ENCODE measurements at places on chromosomes 7 and 10.

GRCh38 chr7:11168650-11169170, 195.0 kb downstream of the PHF14 start:
- no peak for DNase-seq

- no peak for DNase-seq
Observed at GRCh38 chr7:1045069-1046063, 1.0 kb downstream of the GPR146 start.

GRCh38 chr7:44960011-44960580, 18.7 kb downstream of the MYO1G start:
- DNase-seq, result peak; percentile 23

GRCh38 chr10:63603709-63604445, 82.7 kb downstream of the REEP3 start:
- peak; percentile 35 for DNase-seq

DNA sequence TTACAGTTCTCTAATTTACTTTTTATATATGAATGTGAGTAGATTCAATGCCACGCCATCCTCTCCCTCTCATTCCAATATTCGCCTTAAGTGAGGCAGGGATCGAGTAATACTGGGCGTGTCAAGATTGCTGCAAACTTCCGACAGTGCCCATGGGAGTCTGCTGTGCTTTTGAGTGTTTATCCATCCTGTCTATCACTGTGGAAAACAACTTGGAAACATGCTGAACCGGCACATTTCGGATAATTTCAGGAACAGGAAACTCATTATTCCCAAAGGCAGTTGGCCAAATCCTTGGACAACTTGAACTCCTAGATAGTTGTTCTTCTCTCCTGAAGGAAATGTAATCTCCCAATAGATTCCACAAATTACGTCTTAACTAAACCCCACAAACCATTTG, 28.5 kb downstream of the PIP4K2A start:
- no peak for DNase-seq

GRCh38 chr10:31359979-31360378, 41.0 kb downstream of the ZEB1 start:
- no peak for DNase-seq

DNA sequence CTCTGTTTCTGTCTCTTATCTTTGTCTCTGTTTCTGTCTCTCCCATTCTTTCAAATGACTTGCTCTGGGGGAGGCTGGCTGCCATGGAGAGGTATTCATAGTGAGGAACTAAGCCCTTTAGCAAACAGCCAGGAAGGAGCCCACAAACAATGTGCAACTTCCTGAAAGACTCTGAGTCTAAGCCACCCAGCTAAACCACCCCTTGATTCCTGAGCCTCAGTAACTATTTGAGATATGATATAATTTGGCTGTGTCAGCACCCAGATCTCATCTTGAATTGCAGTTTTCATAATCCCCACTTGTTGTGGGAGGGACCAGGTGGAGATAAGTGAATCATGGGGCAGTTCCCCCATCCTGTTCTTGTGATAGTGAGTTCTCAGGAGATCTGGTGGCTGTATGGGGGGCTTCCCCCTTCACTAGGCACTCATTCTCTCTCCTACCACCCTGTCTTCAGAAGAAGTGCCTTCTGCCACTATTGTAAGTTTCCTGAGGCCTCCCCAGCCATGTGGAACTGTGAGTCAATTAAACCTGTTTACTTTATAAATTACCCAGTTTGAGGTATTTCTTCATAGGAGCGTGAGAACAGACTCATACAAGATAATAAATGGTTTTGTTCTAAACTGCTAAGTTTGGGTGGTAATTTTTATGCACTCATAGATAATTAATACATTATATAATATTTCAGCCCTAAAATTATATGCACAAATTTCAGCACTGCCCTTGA, 121.2 kb upstream of the FOXP2 start:
- no peak for DNase-seq

GRCh38 chr10:51257511-51258248, 183.4 kb downstream of the PRKG1 start:
- no peak for DNase-seq

DNA sequence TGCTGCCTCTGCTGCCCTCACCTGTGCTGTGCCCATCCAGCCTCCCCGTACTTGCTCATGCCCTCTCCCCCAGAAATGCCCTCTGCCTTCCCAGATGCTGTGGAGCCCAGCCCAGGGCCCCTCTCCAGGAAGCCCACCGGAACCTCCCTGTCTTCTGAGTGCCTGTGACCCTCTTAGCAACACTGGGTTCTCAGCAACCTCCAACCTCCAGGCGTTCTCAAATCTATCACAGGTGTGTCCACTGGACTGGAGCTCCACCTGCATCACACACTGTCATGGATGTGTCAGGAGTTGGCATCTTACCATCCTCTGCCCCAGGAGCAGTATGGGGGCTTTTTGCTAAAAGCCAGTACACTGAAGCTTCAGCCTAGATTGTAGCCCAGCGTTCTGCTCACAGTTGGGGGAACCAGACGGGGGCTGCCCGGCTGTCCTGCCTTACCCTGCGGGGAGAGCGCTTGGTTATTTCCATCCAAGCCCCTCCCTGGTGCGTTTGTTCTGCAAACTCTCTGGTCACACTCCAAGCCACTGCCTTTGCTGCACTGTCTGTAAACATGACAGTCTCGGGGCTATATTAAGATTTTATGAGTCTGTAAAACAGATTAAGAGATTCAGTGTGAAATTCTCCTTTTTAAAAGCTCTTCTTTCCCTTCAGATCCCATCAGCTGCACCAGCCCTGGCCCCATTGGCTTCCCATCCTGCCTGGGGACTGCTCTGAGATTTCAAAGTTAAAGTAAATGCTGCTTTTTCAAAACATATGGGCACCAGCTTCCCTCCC, 71.3 kb upstream of the CPXM2 start:
- DNase-seq, result no peak

DNA sequence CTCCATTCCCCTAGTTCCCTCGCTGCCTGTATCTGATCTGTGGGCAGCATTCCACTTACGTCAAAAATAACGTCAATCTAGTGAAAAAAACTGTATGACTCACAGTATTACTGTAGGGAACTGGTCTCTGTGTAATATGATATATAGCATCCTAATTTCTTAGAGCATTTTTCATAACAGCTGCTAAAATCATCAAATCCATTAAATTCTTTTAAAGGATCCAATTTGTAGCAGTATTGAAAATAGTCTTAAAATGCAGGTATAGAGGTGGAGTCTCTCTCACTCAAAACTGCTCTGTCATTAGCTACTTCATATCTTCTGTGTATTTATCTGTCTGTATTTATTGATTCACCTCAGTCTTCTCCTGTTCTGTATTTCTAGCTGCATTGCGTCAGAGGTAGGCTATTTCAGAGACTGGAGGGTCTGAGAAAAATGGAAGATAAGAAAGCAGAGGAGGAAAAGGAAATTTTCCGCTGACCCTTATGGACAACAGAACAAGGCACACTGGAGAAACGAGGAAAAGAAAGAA, 59.9 kb downstream of the PON1 start:
- no peak for DNase-seq

- DNase-seq, result no peak
Observed at GRCh38 chr7:152128252-152128651, 102.8 kb downstream of the GALNT11 start.

GRCh38 chr7:26155531-26156375, 3.8 kb downstream of the NFE2L3 start:
- DNase-seq, result peak; percentile 21

DNA sequence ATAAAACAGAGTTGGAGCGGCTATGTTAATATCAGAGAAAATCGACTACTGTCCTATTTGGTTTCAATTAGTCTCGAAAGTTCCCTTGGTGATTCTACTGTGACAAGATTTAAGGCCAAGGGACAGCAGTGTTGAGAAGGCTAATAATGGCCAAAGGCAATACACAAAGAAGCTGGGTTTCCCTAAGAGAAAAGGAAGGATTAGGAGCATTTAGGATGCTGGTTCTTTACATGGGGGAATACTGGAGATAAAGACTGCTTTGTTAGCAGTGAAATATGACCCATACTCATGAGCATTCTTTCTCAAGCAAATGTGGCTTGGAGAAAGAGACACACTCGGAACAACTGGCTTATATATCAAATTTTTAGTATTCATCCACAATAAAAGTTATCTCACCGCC, 32.2 kb downstream of the IQUB start:
- no peak for DNase-seq

DNA sequence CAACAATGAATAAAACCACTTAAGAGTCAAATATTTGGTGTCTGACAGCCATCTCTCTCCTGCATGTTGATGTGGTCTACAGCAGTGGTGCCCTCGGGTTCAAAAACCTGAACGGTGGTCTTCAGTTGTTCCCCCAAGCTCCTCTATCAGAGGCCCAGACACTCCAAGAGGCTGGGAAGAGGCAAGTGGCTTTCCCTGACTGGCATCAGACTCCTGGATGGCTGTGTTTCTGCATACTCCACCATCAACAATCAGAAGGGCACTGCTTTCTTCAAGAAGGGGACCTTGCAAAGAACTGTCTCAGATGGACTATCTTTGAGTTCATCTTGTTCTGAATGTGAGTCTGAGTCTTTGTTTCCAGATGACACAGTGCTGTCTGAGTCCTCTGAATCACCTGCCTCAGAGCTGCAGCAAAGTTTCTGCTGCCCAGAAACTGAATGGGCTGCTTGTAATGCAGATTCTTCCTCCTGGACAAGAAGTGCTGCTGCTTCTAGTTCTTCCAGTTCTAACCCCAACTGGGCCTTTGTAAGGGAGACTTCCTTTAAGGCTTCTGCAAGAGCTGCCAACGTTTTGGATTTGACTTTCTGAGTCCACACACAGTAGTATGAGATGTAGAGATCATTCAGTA, 5.9 kb upstream of the SGMS1 start:
- DNase-seq, result no peak

DNA sequence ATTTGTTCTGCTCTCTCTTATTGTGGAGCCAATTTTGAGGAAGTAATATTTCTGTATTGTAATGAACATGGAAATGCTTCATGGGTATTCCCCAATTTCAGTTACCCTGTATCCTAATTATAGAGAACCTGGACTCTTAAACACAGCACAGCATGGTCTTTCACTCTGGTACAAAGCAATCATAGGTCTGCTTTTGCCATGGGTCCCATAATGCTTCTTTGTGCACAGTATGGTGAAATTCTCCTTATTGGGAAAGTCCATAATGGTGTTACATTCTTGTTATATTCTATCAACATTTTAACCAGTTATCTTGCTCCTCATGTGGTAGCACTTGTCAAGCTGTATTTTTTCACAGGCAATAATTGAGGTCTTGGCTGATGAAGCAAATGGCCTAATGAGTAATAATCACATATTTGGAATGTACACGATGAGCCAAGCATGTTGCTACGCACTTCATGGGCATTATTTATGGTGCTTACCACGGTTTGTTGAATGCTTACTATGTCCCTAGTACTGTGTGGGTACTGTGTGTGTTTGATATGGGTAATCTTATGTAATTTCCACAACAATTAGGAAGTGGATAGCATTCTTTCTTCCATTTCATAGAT, 42.9 kb downstream of the PRKG1 start:
- no peak for DNase-seq

- no peak for DNase-seq
Observed at GRCh38 chr7:95908499-95908898, 136.1 kb downstream of the DYNC1I1 start.

DNA sequence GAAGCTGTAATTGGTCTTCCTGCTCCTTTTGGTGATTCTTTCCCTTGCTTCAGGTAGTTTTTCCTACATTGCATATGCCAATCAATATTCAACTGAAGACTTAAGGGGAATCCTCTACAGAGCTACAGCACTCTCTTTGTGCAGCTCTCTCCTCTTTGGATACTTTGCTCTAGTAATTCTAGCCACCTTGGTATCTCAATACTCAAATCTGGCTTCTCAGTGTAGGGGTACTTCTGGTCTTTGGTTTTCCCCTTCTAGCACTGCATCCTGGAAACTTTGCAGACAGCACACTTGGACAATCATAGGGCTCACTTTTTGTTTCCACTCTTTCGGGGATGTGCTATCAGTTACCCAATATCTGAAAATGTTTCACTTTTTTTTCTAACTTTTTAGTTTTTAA, 9.9 kb downstream of the PHTF2 start:
- peak; percentile 21 for DNase-seq

DNA sequence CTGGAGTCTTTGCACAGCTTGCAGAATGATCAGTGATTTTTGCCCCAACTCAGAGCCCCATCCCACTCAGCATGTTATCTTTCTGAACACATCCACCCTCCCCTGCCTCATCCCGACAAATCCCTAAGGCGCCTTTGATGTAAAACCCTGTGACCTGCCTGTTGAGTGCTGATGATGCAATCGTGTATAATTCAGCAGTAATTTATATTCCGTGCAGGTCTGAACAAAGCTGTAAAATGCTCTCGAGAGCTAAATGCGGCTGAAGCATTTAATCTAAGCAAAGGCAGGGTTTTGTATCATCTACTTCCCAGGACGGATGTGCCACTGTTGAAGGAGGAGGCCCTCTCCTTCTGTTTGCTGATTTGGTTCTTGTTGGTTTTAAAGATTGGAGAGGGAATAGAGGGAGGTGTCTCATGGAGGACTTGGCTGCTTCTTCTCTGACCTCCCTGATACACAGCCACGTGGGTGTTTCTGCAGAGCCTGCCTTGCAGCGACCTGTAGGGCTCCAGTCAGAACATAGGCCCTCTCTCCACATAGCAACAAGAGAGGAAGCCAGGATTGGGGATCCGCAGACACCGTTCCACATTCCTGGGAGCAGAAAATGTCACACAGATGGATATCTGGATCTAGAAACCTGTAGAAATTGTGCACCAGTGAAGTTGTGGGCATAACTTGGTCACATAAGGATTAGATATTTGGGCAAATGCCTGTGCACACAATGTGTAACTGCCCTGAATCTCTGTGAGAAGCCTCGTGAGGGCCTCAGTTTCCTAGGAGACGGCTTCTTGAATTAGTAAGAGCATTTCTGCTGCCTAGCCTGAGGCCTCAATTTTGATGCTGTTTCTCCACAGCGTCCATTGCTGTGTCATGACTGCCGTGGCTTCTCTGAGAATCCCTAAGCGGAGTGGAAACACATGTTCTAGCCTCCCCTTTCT, 90.2 kb upstream of the AGK start:
- no peak for DNase-seq

DNA sequence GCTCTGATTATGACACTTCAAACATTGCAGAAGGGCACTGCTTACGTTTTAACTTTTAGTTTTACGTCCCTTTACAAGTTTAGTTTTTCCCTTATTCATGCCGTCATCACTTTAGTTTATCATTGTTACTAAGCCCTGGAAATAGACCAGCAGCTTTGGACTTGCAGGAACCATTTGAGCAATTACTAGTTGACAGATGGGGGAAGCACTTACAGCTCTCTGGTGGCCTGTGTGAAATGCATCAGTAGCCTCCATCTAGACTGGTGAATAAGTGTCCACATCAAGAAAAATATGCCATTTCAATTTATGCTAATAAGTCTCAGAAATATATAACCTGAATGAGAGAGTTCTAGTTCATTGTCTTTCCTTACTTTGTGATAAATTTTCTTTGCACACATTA, 194.9 kb upstream of the GRM3 start:
- no peak for DNase-seq

DNA sequence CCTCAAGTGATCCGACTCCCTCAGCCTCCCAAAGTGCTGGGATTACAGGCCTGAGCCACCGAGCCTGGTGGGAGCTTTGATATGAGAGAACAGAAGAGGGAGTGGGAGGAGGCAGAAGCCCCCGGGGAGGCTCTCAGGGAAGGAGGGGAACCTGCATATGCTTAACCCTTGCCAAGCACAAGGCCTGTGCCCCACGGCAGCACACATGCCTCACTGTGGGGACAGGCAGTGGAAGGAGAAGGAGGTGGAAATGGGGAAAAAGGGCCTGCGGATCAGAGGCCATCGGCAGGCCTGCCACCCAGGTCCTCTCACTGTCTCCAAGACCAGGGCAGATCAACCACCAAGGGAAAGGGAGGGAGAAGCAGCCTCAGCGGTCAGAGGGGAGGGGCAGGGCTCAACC, 7.2 kb upstream of the GRID1 start:
- DNase-seq, result no peak

All from GM12865 (cell line).